ENCODE measurements at places on chromosomes 5 and 9.

- DNase-seq = no peak
Observed at GRCh38 chr9:133846483-133847090, 108.4 kb upstream of the SARDH start.

- no peak for DNase-seq
Observed at GRCh38 chr9:126228111-126228780, 98.4 kb upstream of the MVB12B start.

- peak; percentile 59 for DNase-seq
Observed at GRCh38 chr9:21395778-21396717, 10.8 kb upstream of the IFNA2 start.

- DNase-seq = no peak
Observed at GRCh38 chr9:71268871-71269635, 147.6 kb upstream of the TRPM3 start.

- DNase-seq = no peak
Observed at GRCh38 chr9:97406620-97407177, 5.2 kb upstream of the TDRD7 start.

GRCh38 chr5:2577312-2578036 is 174.0 kb downstream of the IRX2 start:
- DNase-seq = no peak

GRCh38 chr9:94301583-94301982 is 26.9 kb downstream of the NUTM2F start:
- DNase-seq = no peak

GRCh38 chr9:134455934-134456755 is 129.9 kb downstream of the RXRA start:
- DNase-seq = peak; percentile 83

GRCh38 chr9:27784847-27785713 is 211.8 kb upstream of the C9orf72 start:
- no peak for DNase-seq
